Fibroblast of skin of right biceps (primary cell): ENCODE measurements at places on chromosomes 5 and 9.
A peak's percentile ranks its signal among the peaks of the same experiment; 100 is the strongest.

- peak; percentile 62 for DNase-seq
Measured at GRCh38 chr9:2414465-2414864, 207.1 kb upstream of the VLDLR start.

DNA sequence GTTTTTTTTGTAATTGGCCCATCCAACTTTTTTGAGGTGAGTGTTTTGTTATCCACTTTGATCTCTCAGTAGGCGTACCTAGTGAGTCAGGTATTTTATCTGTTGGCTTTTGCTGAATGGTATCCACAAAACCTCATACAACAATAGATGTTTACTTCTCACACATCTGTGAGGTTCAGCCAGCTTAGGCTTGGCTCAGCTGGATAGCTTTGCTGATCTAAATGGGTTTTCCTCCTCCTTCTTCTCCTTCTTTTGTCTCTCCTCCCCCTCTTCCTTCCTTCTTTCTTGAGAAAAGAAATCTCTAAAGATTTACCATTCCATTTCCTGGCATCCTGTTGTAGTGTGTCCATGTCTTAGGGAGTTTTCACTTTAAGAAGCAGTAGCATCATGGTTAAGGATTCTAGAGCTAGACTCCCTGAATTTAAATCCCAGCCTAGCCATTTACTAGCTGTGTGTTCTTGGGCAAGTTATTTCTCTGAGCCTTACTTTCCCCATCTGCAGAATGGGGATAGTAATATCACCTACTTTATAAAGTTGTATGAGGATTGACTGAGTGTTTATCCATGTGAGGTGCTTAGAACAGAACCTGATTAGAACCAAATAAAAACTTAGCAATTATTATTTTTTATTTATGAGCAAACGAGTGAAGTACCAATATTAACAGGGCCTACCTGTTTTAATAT lies 126.3 kb downstream of the ARHGAP26 start:
- DNase-seq: no peak

- DNase-seq: no peak
Measured at GRCh38 chr9:137646341-137646740, 27.5 kb downstream of the EHMT1 start.

GRCh38 chr5:140547508-140548299 lies at the start of gene EIF4EBP3:
Gene EIF4EBP3 (plus strand): TSS chr5:140547662. CDS start chr5:140547738, 76 bp downstream.
- peak; percentile 91 for DNase-seq

- DNase-seq: peak; percentile 3
Measured at GRCh38 chr9:79089054-79089560, 482.7 kb upstream of the TLE4 start.

- no peak for DNase-seq
Measured at GRCh38 chr5:16933337-16933736, 2.8 kb downstream of the MYO10 start.

GRCh38 chr9:114387680-114388356 lies at the start of gene AKNA:
Gene AKNA (minus strand): TSS chr9:114387982. CDS start chr9:114381333, 6,649 bp downstream.
- peak; percentile 84 for DNase-seq

DNA sequence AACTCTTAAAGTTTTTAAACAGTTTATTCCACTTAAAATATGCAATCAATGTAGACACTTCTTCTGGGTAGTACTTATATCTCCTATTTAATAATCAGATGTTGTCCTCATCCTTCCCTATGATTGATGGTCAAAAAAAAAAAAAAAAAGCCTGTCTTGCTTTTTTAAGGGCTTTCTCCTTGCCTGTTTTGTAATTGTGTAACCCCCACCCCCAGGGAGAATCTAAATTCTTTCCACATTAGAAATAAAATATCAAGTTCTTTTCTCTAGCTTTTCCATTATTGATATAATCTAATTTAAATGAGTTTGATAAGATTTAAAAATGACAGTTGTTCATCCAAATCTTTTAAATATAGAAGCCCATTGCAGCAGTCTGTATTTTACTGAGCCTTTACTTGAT lies 119.7 kb downstream of the CHSY3 start:
- DNase-seq: peak; percentile 10

- peak; percentile 65 for DNase-seq
Measured at GRCh38 chr5:94793816-94794198, 175.3 kb downstream of the SLF1 start.

- no peak for DNase-seq
Measured at GRCh38 chr5:143470120-143470519, 66.6 kb upstream of the NR3C1 start.

DNA sequence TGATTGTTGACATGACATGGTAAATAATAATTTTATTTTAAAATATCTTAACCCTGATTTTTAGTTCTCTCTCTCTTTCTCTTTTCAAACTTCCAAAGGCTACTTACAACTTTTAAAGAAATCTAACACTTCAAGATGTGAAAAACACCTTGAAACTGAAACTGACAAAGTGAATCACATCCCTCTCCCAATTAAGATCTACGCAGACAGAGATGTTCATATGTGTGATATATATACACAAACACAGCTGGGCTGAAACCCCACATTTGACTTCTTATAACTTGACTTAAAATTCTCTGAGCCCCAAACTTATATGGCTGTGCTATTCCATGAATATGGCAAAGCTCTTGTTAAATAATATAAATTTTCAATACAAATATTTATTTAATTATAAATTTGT lies 261.2 kb upstream of the PTPRD start:
- DNase-seq: no peak

GRCh38 chr9:14314929-14315874 lies 1.3 kb upstream of the NFIB start:
- peak; percentile 88 for DNase-seq
